ENCODE measurements at places on chromosomes 5 and 9.

DNA sequence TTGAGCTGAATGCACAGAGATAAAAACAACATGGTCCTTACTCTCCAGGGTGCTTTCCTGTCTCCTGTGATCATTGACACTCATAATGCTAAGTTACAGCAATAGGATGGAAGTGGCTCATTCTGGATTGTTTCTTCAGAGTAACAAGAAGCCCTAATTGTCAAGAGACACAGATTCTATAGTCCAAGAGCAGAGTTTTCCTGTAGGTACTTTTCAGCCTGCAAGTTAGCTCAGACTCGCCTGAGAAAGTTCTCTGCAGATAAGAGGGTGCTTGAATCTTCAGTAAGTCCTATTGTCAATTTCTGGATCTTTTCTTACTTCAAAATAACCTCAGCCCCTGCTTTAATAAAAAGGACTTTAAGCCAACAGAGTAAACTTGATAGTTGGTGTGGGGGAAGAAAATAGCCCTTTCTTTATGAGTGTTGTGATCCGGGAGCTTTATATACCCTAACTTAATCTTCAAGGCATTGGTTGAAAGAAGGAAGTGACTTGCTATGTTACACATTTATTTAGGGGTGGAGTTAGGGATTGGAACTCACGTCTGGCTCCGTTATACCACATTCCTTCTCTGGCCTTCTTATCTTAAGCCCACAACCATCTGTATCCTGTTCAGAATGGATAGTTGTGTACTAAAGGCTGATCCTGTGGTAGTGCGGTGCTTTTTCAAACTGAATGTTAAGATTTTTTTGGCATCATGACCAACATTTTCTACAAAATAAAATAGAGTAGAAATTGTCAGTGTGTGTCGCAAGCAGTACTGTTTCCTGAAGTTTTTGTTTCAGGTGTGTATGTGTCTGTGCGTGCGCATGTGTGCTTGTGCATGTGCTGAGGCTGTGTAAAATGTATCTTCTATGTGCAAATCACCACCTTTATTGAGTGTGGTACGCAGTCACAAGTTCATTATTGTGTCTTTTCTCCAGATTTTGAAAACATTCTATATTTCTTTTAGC, 173.9 kb downstream of the WDR70 start:
- no peak for DNase-seq

- peak; percentile 38 for DNase-seq
These were observed 119.6 kb upstream of the FST start for GRCh38 chr5:53360811-53361210.

- no peak for DNase-seq
These were observed 25.8 kb downstream of the NOTCH1 start for GRCh38 chr9:136520053-136520540.

DNA sequence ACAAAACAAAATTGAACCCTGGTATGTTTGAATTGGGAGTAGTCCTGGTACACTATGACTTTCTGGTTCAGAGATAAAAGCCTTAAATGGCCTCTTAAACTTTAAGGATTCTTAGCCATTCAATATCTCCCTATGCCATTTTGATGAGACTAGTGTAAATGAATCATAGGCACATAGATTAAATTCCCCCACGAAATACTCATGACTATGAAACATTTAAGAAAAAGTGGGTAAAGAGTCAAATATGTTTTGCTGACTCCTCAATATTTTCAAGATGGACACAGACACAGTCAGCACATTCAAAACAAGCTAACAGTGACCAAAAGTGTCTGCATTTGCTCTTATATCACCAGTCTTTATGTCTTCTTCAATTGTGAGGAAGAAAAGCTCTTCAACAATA, 278.3 kb downstream of the PDE4D start:
- no peak for DNase-seq

DNA sequence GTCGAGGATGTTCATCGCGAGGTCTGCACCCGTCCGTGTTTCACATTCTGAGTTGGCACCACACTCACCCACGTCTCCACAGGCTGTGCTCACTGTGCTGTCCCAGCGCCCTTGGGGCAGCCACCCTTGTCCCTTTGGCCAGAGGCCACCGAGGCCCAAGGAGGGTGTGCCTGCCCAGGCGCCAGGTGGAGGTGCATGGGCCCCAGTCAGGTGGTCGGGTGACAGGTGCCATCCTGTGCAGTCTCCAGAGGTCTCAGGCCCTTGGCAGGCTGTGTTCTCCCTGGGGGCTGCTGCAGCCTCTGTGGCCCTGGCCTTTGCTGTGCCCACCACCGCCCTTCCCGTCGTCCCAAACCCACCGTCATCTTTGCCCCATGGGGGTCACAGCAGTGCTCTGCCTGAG, 12.4 kb downstream of the MAN1B1 start:
- DNase-seq = no peak

Data from GM04504 (cell line).